ENCODE measurements at places on chromosomes 7 and 10. TPM values are rescaled to one million over a fixed set of nuclear protein-coding genes. Genes with fewer than 3 reads are reported as not detected.

ZNF679 gene
- polyA plus RNA-seq = not detected

MMP21 gene
- not detected for polyA plus RNA-seq

NYAP1 gene
- polyA plus RNA-seq = 1.4 TPM

SPAM1 gene
- not detected for polyA plus RNA-seq

FAS gene
- polyA plus RNA-seq = 8.5 TPM

TACR2 gene
- not detected for polyA plus RNA-seq

MMD2 gene
- polyA plus RNA-seq = not detected

PPP1R3A gene
- polyA plus RNA-seq = not detected

MOSPD3 gene
- polyA plus RNA-seq = 17.7 TPM

ARMH3 gene
- 14.6 TPM for polyA plus RNA-seq

OLAH gene
- polyA plus RNA-seq = not detected

OSBPL3 gene
- 11.2 TPM for polyA plus RNA-seq

OR6V1 gene
- polyA plus RNA-seq = not detected

PPIF gene
- polyA plus RNA-seq = 97.0 TPM

SPDYE1 gene
- not detected for polyA plus RNA-seq

SNCG gene
- polyA plus RNA-seq = 2.7 TPM

MCM10 gene
- polyA plus RNA-seq = 9.4 TPM

ABCB4 gene
- 0.01 TPM for polyA plus RNA-seq

DPYSL4 gene
- polyA plus RNA-seq = 0.62 TPM

SFMBT2 gene
- polyA plus RNA-seq = 0.27 TPM

SCIN gene
- 0.09 TPM for polyA plus RNA-seq

TES gene
- 55.3 TPM for polyA plus RNA-seq

FOXI2 gene
- polyA plus RNA-seq = not detected
